GM10248 (cell line): ENCODE measurements at places on chromosomes 6 and 20.

DNA sequence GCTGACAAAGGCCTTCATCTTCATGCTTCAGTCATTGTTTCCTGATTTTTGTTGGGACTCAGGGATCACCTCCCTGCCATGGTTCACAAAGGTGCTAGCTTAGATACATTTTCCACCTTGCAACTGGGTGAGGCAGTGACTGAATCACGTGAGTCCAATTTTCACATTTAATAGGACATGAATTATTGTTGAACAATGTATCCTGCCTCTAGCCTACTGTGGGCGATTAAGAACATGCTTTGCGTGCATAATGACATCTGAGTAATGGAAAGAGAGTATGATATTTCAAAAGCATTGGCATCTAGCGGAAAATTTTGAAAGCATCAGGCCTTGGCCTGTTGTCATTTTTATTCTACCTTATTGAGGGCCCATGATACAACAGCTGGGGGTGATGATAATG lies 199.2 kb upstream of the JAG1 start:
- no peak for DNase-seq

GRCh38 chr6:35063701-35064280 lies 77.3 kb downstream of the TCP11 start:
- no peak for DNase-seq

DNA sequence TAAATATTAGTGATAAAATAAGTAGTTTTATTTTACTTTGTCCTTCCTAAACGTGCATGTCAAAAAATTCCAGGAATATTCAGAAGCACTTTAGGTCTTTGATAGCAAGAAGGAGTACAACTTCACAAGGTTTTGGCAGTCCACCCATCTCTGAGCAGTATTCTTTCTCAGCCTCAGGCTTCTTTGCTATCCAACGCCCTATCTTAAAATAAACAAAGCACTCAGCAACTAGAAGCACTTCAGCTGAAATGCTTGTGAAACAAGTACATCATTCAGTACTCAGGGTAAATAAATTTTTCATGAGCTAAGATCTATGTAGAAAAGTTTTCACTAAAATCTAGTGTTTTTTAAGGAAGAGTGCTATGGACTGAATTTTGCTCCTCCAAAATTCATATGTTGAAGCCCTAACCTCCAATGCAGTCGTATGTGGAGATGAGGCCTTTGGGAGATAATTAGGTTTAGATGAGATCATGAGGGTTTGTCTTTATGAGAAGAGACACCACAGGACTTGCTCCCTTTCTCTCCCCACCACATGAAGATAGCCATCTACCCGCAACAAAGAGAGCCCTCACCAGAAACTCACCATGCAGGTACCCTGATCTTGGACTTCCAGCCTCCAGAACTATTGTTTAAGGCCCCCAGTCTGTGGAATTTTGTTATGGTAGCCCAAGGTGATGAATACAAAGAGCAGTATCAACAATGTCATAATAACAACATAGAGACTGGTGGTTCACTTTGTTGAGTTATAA lies 539.1 kb downstream of the TFAP2A start:
- no peak for DNase-seq

DNA sequence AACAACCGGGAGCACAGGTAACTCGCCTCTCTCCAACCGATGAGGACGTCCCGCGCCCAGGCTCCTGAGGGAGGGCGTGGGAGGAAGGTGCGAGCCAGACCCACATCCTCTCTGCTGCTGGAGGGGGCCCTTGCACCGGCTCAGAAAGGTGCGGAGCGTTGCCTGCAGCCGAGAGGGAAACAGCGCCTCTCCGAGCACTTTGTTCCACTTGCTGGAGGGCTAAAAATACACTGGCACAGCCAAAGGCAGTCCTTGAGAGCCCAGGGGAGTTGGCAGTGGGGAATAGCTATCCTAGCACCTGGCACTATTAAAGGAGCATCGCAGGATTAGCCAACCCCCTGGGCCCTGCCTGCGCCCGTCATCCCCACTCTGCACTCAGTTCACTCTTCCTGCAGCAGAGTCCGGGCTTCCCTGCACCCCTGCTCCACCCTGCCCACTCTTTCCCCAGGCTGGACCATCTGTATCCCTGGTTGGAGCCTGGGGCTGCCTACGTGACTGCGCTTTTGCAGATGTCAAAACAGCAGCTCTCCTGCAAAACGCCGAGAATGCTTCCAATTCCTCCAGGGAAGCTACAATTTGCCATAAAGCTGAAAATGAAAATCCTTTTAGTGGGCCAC lies 108.9 kb downstream of the SNX5 start:
- DNase-seq = peak; percentile 62

DNA sequence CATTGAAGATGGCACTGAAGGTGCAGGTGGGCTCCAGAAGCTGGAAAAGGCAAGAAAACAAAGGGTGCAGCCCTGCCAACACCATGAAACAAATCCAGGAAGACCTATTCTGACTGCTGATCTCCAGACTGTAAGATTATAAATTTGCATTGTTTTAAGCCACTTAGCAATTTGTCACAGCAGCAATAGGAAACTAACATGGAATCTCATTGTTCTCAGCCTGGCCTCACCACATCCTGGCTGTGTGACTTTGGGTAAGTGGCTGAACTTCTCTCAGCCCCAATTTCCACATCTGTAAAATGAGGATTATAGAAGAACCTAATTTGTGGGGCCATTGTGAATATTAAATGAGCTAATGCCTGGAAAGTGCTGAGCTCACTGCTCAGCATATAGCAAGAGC lies 160.4 kb upstream of the MAFB start:
- no peak for DNase-seq

DNA sequence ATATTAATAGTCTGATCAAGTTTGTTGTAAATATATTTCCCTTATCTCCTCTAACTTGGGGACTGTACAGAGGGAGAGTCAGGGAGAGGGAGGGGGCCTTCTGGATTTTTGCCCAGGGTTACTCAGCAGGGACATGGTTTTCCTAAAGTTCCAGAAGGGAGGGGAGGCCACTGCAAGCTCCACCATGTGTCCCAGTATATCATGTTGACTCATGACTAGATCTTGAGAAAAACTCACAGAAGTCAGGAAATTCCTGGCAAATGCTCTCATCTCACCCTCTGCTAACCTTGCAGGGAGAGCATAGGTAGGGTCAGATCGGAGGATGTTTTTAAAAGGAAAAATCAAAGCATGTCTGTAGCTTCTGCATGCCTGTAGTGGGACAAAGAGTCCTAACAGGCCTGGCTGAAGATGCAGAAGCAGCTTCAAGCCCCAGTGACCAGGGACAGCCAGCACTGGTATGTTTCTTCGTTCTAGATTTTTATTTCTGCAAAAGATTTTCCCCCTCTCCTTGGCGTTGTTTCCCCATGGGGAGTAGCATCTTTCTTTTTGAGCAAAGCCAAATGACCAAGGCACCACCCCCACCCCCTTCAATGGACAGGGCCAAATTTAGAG lies 272.9 kb upstream of the SUPT3H start:
- DNase-seq = no peak

- no peak for DNase-seq
These were observed 6.5 kb upstream of the NUS1 start for GRCh38 chr6:117668736-117669135.

DNA sequence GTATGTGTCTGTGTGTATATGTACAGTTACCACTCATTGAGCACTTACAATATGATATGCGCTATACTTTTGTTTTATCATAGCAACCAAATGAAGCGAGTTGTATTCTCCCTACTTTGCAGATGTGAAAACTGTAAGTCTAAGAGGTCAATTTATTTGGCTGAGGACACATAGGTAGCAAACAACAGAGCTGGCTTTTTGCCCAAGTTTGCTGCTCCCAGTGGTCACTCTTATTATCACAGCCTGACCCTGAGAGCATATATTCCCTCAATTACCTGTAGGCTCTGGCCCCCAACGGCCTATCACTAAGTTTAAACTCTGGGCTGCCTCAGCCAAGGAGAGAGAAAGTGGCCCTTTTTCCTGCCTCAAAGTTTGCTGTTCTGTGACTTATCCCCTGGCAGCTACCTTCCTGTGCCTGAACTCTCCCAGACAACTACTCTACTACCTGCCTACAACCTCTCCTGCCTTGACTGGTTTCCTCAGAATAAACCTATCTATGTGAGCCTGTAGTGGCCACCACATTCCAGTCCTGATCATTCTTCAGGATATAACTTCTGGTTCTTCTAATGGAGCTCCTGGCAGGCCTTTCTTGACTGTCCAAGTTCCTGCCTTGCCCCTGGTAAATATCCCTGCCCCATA lies 221.8 kb downstream of the FRK start:
- DNase-seq = peak; percentile 46

DNA sequence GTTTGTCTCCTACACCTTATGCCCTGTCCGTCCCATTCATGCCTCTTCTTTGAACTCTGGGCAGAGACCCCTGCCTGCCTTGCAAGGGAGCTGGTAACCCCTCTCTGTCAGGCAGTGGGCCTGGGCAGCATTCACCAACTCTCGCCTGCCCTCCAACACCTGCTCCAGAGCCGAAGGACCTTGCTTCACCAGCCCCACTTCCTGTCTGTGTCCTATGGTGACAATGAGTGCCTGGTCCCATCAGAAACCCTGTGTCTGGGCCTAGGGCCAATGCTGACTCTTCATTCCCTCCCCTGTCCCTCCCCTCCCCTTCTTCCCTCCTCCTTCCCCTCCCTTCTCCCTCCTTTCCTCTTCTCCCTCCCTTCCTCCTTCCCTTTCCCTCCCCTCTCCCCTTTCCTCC lies 22.8 kb upstream of the PCMTD2 start:
- no peak for DNase-seq
